Right ventricle myocardium inferior (tissue), 1 donor: ENCODE measurements at places on chromosomes 7 and 10.

GRCh38 chr7:128052404-128052803 lies 21.2 kb upstream of the LRRC4 start:
- no peak for DNase-seq

DNA sequence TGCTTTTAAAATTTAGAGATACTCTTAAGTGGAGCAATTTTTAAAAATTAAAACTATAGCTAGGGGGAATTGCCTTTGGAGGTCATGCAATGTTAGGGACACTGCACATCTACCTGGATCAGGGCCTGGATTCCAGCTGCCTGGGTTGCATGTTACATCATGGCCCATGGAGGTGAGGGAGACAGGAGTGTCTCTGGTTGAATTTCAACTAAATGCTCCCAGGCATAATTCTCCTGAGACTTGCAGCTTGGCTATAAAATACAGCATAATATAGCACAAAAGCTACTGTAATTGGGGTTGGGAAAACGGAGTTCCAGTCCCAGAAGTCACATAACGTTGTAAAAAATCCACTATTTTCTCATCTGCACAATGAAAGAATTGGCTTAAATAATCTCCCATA lies 782.5 kb downstream of the LRMDA start:
- DNase-seq = no peak

- DNase-seq = no peak
Measured at GRCh38 chr10:99709480-99710229, 22.3 kb downstream of the COX15 start.

- no peak for DNase-seq
Measured at GRCh38 chr7:118745927-118746326, 521.4 kb downstream of the ANKRD7 start.

GRCh38 chr10:86043236-86043635 lies 323.4 kb downstream of the GRID1 start:
- no peak for DNase-seq

- DNase-seq = no peak
Measured at GRCh38 chr10:116260599-116260998, 12.4 kb downstream of the GFRA1 start.

DNA sequence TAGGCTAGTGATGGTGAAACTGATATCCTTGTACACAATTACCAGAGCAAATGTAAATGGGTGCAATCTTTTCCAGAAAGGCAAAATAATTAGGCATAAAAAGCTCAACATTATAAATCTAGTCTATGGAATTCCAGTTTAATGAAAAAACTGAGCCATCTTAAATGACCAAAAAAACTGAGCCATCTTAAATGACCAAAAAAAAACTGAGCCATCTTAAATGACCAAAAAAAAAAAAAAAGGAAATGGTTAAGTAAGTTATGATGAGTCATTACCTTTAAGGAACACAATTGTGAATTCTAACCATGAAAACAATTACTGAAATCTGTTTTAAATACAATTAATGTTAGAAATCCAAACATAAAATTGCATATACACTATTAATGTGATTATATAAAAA lies 25.3 kb downstream of the USP6NL start:
- no peak for DNase-seq

DNA sequence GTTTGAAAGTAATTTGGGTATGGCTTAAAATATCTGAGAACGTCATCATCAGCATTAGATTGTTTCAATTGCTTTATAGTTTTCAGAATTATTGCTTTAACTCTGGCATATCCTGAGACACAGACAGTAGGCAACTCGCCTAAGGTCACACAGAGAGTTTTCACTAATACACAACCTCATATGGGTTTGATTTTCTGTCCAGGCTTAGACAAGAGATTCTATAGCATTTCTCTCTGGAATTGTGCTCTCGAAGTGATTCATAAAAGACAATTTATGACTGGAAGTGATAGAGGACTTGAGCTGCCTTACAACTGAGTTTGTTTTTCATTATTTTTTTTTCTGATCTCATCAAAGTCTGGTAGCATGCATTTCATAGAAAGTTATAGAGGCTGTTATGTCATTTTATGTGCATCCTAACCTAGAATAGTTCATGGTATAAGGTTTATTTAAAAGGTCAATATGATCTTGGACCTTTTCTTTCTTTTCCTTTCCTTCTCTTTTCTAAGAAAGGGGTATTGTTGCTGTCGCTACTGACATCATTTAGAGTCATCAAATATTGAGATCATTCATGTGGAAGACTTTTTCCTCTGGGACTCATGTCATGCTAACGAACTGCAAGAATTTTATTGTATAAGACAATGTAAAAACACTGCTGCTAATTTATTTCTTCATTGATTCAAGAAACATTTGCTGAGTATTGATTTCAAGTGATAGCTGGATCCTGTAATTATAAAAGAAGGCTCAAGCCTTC lies 278.2 kb downstream of the PLXDC2 start:
- DNase-seq = no peak

GRCh38 chr10:14396411-14397048 lies 65.8 kb upstream of the FRMD4A start:
- DNase-seq = no peak

DNA sequence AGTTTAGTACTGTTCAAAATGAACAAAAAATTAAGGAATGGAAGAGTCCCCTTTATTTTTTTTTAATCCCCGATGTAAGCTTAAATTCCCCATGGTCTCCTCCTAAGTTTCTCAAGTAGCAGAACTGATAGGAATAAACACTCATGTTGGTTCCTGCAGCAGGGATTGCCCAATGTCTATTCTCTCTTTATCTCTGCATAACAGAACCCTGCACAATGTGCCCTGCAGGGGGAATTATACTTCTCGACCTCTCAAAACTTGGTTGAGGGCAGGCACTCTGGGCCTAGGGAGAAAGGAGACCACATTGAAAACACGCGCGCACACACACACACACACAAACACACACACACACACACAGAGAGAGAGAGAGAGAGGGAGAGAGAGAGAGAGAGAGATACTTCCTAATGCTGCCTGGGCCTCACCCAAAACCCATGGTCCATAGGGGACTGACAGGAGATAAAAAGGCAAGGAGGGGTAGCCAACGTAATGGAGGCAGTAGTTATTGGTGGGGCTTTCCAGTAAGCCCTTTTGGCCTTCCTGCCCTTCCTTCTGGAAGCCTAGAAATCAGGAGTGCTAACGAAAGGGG lies 22.7 kb downstream of the JAZF1 start:
- no peak for DNase-seq

GRCh38 chr7:146740039-146740438 lies 623.4 kb downstream of the CNTNAP2 start:
- DNase-seq = no peak

GRCh38 chr7:24496036-24496435 lies 77.2 kb upstream of the PALS2 start:
- no peak for DNase-seq

GRCh38 chr7:70782796-70783195 lies 349.1 kb upstream of the GALNT17 start:
- DNase-seq = no peak

GRCh38 chr10:111785921-111786320 lies 397.6 kb downstream of the GPAM start:
- DNase-seq = no peak

GRCh38 chr10:114320249-114321116 lies 81.4 kb downstream of the VWA2 start:
- DNase-seq = no peak

DNA sequence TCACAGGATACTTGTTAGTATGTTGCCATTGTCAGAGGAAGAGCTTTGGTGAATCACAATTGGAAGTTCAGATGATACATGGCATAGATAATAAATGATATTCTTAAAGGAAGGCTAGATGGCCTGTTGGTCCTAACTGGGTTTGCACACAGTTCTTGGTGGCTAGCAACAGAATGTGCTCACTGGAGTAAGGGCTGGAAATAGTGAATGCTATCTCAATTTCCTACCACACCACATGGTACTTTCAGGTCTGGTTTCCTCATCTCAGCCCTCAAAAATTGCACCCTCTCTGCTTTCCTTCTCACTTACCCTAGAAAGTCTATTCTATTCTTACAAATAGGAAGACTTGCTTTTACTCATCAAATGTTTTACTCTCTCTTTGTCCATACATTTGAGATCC lies 622.5 kb downstream of the ANKRD7 start:
- no peak for DNase-seq

DNA sequence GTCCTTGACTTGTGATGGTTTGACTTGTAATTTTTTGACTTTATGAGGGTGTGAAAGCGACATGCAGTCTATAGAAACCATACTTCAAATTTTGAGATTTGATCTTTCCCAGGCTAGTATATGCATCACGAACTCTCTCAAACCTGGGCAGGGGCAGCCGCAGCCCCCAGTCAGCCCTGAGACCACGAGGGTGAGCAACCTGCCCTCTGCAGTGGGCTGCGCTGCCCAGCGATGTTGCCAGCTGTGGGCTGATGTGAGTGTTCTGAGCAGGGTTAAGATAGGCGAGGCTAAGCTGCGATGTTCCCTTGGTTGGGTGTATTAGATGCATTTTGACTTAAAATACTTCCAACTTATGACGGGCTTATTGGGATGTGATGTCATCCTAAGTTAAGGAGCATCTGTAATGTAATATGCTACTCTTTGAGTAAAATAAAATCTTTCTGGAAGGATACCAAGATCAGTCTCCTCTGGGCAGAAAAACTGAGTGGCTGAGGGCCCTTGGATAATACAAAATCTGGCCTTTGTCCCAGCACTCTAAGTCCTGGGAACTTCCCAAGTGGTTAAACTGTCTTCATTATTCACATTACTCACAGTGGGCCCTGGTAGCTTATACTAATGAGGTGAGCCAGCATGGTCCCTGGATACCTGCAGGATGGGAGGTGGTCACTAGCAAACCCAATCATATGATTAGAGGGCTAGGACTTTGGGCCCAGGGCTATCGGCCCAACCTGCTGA lies 28.4 kb upstream of the CNPY1 start:
- no peak for DNase-seq

- DNase-seq = no peak
Measured at GRCh38 chr10:5499493-5500140, at the start of gene CALML5. TSS of gene CALML5 (minus strand) at chr10:5499570. CDS start at chr10:5499438, 132 bp downstream.

DNA sequence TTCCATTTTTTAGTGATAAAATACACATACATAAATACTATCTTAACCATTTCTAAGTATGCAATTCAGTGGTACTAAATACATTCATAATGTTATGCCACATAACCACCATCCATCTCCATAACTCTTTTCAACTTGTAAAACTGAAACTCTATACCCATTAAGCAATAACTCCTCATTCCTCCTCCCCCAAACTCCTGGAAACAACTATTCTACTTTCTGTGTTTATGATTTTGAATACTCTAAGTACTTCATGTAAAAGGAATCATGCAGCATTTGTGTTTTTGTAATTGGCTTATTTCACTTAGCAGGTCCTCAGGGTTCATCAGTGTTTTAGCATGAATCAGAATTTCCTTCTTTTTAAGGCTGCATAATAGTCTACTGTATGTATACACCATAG lies 131.8 kb downstream of the TES start:
- no peak for DNase-seq

- no peak for DNase-seq
Measured at GRCh38 chr7:111729483-111729882, 167.2 kb upstream of the IMMP2L start.

DNA sequence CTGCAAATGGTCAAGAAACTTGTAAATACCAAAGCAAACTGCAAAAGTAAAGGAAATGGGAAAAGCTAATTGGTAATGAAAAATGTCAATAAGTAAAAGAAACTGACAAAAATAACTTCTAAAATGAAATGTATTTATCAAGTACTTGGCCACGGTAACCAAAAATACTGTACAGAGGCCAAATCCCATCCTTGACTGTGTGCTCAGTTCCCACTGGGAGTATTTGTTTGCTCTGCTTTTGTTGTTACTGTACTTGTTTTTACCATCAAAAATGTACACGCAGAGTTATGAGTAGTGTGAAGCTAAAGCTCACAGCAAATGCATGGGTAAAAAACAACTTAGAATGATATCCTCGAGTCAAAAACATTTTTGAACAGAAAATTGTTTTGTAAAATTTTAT lies 31.1 kb downstream of the ENKUR start:
- DNase-seq = no peak

- DNase-seq = no peak
Measured at GRCh38 chr7:94364816-94365215, 29.9 kb upstream of the COL1A2 start.

DNA sequence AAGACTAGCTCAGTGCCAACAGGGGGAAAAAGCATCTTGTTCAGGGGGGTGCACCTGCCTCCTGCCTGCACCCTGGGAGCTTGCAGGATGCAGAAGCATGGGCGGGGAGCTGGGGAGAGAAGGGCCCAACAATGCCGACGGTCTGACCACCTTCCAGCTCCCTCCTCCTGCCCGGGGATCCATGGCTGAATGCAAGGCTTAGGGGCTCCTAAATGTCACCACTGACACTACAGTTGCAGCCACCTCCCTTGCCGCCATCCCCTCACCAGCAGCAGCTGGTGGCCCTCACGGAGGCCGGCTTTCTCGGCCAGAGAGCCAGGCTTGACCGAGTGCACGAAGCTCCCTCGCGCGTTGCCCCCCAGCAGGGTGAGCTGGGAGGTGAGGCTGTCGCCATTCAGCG lies 78.8 kb upstream of the GNA12 start:
- DNase-seq = no peak

DNA sequence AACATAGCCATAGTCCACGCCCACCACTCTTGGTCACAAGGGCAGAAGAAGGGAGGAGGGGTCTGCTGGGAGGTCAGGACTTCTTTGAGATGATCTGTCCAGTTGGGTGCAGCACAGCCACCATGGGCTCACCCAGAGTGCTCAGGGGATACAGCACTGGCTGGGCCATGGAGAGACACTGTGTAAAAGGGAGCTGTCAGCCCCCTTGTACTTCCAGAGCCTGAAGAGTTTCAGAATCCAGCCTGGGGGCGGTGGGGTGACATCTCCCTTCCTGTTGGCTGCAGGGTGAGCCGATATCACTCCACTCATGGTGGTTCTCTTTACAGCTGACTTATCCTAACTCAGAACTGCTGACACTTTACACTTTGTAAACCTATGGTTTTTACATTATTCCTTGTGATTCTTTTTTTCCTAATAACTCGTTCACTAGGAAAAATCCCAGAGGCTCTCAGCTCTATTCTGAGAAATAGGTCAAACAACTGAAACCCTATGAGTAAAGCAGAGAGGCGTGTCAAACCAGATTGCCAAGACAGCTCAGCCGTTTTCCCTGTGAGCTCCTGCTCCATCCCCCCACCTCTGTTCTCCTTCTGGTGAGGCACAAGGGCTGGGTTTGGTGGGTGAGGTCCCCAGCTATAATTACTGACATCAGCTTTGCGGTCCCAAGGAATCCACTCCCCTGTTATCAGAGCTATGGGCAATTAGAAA lies 3.2 kb upstream of the MRPS24 start:
- no peak for DNase-seq

- DNase-seq = no peak
Measured at GRCh38 chr10:76415554-76415953, 984.1 kb downstream of the LRMDA start.

DNA sequence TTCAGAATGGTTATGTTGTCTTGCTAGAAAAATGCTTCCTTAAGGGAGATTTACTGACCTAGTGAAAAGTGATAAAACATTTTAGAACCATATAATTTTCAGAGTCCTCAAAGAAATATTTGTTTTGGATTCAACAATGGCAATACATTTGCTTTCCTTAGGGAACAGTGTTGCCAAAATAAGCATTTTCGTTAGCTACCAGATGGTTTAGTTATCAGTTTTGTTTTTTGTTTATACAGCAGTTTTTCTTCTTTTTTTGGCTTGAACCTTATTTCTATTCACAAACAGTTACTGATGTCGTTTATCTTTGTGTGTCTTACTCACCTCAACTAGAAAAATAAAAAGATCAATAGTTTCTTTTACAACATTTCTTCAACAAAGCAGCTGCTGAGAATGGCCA lies 48.6 kb downstream of the EXOC4 start:
- DNase-seq = no peak
